Activated naive CD4-positive, alpha-beta T cell treated with Interleukin-2 at 50 U/mL for 16 hours (primary cell): ENCODE measurements at places on chromosomes 4 and X.

- DNase-seq: no peak
Observed at GRCh38 chrX:46693149-46693548, 65.8 kb downstream of the SLC9A7 start.

DNA sequence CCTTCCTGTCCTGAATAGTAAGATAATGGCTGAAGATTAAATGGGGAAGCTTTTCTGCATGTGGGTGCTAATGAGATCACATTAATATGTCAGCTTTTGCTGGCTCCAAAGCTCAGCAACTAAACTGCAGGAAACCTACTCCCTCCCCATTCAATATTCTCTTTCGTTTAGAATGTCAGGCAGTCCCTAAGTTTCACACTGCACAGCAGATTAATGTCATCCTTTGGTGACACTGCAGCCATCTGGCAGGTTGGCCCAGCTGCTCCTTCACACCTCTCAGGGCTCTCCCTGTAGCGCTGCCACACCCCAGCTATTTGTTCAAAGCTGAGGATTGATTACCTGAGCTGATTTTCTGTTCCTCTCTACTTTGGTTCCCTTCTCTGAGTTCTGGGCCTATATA lies 110.5 kb downstream of the KDR start:
- no peak for DNase-seq

- no peak for DNase-seq
Observed at GRCh38 chr4:86344127-86344526, 15.7 kb downstream of the MAPK10 start.

GRCh38 chrX:9884031-9884779 lies 83.0 kb upstream of the CLDN34 start:
- DNase-seq: no peak
